CD4-positive, alpha-beta T cell treated with Interleukin-4 for 1 hour (primary cell): ENCODE measurements at places on chromosomes 7 and 10.

DNA sequence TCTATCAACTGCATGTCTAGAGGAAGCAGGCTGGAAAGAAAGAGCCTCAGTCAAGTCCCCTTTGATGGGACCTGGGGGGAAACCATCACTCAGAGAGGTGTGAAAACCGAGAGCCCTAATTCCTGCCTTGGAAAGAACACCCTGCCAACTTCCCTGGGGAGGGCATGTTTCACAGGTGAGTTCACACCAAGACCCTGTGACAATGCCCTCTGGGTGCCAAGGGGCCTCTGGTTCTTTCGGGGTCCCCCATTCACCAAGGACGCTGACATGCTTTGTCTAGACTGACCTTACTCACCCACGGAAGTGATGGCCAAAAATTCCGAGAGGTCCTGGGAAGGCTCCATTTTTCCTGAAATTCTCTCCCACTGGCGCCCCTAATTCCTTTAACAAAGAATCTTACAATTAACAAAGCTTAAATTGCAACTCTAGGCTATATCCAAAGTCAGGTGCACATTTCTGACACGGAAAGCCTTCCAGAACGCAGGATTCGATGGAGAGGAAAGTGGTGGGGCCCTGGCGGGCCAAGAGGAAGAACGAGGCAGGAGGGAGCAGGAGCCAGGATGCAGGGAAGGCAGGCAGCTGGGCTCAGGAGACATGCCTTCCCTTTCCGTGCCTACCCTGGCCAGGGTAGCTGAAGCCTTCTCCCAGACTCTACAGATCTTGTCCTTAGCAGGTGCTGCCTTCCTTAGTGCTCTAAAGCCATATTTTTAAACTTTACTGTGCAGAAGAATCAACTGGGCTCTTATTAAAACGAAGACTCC is 23.7 kb downstream of the VSTM4 start:
- DNase-seq, result no peak

GRCh38 chr7:2110610-2111396 is 121.9 kb downstream of the MAD1L1 start:
- no peak for DNase-seq

DNA sequence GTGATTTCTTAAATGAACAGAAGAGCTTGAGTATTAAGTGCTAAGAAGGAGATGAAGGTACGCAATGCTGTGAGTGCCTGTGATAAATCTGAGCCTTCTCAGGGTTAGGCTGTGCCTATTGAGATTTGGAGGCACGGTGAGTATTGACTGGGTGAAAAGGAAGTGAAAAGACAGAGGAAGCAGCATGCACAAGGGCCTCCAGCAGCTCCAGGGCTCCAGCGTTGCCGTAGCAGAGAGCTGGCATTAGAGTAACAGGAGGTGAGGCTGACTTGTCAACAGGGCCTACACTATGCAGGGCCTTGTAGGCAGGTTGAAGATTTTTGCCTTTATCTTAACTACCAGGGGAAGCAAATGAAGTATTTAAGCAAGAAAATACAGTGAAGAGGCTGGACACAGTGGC is 54.1 kb upstream of the PDCD4 start:
- no peak for DNase-seq

GRCh38 chr10:132375116-132375794 is 21.7 kb upstream of the PWWP2B start:
- no peak for DNase-seq

DNA sequence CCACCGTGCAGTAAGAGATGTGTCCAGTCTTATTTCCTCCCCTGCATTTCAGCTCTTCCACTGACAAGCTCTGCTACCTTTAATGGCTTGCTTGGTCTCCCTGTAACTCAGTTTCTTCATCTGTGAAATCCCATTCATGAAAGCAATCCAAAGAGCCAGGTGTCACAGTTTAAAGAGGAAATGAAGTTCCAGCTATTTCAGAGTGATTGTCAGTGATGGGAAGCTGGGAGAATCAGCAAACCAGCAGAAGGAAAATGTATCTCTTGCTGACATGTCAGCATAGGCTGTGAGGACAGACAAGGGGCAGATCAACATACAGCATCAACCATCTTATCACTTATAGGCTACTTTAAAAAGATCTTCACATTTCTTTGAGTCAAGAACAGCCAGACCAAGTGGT is 445.3 kb downstream of the ADRA2A start:
- no peak for DNase-seq

- DNase-seq, result no peak
Measured at GRCh38 chr7:5278766-5279165, 4.0 kb upstream of the SLC29A4 start.
